ENCODE measurements at places on chromosomes 6 and 20.

DNA sequence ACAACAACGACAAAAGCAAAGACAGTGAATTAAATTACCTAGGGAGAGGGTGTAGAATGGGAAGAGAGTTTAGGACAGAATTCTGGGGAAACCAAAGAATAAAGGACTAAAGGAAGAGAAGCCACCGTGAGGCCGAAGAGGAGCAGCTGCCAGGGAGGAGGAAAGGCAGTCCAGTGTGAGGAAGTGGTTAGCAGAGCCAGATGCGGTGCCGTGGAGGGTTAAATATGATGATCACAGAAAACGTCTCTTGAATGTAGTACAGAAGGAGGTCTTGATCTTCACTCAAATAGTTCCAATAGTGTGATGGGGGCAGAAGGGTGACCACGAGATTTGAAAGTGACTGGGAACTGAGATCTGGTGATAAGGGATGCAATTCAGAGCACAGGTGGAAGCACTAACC, 67.7 kb downstream of the TMEM244 start:
- no peak for DNase-seq

- no peak for DNase-seq
Measured at GRCh38 chr20:62879275-62880146, 17.9 kb upstream of the TCFL5 start.

DNA sequence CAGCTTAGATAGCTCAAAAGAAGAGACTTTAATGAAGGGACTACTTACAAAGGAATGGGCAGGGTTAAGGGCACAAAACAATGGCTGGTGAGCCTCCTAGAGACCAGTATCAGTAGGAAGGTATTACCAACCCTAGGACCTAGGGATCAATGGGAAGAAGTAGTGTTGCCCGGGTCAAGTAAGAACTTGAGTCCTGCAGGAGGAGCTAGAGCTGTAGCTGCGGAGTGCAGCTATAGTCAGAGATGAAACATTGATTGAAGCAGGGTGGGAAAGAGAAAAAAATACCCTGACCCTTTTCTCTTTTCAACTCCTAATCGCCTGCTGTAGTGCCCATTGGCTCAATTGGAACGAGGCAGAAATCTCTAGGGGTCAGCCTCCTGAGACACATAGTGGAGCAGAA, 144.0 kb downstream of the FLRT3 start:
- DNase-seq: no peak

- no peak for DNase-seq
Measured at GRCh38 chr6:7541175-7542064, at the start of gene DSP. Gene DSP, plus strand, starts transcription at chr6:7541671. Its CDS starts 245 bp downstream, at chr6:7541916.

DNA sequence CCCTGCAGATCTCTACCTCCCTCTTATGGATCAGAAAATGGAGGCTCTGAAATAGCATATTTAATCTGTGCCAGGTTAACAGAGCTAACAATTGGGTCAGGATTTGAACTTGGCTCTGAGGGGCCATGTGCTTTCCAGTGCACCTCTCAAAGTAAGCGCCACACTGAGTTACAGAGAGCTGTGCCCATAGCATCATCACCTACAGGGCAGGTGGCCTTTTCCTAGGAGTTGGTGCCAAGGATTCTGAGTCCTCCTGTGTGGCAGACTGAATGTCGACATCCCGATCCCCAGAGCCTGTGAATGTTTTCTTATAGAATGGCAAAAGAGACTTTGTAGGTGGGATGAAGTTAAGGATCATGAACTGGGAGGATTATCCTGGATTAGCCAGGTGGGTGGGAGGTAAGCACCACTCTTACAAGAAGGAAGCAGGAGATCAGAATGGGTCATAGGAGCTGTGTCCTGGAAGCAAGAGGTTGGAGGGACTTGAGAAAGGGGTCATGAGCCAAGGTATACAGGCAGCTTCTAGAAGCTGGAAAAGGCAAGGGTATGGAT, 68.0 kb upstream of the TBC1D7 start:
- no peak for DNase-seq

GRCh38 chr20:12394786-12395185, 477.1 kb downstream of the BTBD3 start:
- DNase-seq: no peak

DNA sequence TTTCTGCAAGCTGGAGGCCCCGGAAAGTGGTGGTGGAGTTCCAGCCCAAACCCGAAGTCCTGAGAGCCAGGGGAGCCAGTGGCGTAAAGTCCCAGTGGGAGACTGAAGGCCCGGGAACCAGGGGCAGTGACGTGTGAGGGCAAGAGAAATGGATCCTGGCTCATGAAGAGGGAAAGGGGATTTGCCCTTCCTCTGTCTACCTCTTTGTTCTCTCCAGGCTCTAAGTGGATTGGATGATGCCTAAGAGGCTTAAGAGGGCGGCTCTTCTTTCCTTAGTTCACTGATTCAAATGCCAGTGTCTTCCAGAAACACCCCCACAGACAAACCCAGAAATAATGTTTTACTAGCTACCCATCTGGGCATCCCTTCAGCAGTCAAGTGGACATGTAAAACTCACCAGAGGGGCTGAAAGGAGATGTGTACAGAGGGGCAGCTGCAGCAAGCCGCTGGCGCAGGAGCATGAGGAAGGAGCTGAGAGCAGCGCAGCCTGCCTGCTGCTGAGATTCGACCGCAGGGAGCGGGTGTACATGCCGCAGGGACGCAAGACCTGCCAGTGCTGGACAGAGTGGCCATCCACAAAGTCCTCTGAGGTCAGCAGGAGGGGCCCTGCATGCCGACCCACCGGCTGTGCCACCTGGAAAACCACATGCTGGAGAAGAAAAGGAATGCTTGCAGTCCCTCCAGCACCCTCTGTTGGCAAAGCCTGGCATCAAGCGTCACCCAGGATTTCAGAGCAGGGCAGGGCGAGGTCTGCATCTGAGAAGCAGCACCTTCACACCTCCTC, 29.5 kb downstream of the CDYL start:
- no peak for DNase-seq

DNA sequence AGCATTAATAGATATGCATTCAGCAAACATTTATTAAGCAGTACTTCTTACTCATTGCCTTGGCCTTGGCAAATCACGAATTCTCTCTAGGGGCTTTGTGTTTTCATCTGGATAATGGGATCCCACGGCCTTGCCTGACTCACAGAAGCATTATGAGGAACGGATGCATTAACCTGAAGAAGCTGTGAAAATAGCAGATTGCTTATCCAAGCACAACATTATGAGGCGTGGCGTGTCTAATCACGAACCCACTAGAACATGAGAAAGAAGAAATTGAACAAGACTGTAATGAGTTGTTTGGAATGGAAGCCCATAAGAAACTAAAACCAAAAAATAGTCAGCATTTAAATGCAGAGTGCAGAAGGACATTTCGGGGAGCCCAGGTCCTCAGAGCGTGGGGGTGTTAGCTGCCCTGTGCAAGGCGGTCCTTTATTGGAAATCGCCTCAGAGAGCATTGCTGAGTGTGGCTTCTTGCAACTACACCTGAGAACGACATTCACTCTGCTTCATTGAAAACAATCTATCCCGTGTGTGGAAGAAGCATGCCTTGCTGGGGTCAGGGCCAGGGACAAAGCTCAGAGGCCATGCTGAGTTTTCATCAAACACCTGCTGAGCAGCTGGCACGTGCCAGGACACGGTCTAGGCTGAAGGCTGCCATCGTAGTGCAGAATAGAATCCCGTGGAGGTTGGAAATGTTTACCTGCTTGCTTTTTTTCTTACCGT, 179.9 kb downstream of the ZDHHC14 start:
- no peak for DNase-seq

DNA sequence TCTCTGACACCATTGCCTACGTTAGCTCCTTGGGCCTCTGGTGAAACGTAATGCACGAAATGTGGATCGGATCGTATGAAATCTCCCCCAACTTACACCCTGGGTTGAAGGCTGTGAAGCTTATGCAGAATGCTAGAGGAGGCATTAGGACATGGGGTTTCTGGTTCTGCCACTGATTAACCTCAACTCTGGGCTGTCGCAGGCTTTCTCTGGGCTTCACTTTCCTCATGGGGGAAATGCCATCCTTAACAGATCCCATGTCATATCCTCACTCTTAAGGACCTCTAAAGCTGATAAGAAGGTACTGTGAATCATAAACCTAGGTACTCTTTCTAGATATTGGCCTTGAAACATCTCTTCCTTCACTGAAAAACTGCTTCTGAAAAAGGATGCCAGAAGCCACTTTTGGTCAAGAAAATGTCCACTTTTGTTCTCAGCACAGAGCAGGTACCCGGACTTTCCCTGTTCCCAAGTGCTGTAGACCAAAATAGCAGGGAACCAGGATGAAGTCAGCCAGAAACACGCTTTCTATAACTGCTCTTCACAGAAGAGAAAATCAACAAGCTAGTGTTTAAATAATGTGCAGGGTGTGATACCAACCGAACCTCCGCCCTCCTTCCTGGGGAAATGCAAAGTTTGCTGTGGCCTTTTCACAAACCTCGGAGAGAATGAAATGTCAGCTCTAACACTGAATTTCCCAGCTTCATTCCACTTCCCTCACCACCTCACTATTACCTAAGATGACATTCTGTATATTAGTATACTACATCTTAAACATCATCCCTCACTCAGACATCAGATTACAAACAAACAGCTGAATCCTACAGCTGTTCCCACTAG, 118.9 kb downstream of the BACH2 start:
- no peak for DNase-seq

- DNase-seq: no peak
Measured at GRCh38 chr6:73293331-73293730, 30.3 kb upstream of the KHDC1 start.

GRCh38 chr6:145427232-145427631, 308.1 kb downstream of the EPM2A start:
- DNase-seq: no peak

GRCh38 chr20:9514461-9515213, at the start of gene LAMP5:
Gene LAMP5, plus strand, starts transcription at chr20:9514590. Its CDS starts 263 bp downstream, at chr20:9514853.
- no peak for DNase-seq

DNA sequence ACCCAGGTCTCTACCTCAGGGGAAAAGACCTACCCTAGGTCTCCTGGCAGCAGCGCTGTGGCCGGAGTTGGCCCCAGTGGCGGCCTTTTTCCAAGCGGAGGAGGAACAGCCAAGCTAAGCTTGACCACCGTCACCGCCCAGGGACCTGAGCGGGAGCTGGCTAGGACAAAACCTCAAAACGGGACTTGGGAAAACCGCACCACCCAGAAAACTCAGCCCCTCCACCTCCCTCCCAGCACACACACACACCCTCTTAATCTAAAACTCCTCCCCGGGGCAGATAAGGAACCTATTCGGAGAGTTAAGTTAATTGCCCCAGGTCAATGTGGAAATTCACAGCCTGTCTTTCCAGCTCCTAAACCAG, 2.7 kb upstream of the TRERF1 start:
- DNase-seq: no peak

- no peak for DNase-seq
Measured at GRCh38 chr20:824490-824889, 9.0 kb upstream of the FAM110A start.

- no peak for DNase-seq
Measured at GRCh38 chr6:138800377-138801150, 4.7 kb downstream of the ECT2L start.
